NCI-H1092 (cell line): ENCODE measurements at places on chromosomes 4 and X.
A peak's percentile ranks its signal among the peaks of the same experiment; 100 is the strongest.

- no peak for DNase-seq
These were observed 3.3 kb downstream of the C4orf54 start for GRCh38 chr4:99654361-99654761.

DNA sequence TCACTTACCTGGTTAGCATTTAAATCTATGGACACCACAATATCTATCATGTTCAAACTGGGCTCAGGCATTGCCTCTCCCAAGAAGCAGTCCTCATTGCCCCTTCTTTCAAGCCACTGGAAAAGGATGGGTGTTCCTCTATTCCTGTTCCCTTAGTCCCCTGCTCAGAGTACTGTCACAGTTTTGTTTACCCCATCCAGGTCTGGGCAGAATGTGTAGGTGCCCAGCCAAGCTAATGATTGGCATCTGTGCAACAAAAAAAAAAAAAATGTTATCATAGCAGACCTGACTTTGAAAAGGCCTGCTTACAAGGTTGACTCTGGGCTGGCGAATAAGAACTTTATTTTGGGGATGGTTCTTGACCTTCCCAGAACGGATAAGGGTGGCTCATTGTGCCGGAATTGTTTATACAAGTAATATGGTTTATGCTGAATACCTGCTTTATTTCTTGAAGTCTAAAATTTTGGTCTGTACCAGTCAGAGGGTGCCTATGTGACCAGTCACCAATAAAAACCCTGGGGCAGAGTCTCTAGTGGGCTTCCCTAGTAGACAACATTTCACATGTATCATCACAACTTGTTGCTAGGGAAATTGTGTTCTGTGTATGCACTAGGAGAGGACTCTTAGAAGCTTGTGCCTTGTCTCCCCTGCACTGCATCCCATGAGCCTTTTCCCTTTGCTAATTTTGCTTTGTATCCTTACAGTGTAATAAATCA, 47.9 kb downstream of the JADE3 start:
- DNase-seq, result no peak

DNA sequence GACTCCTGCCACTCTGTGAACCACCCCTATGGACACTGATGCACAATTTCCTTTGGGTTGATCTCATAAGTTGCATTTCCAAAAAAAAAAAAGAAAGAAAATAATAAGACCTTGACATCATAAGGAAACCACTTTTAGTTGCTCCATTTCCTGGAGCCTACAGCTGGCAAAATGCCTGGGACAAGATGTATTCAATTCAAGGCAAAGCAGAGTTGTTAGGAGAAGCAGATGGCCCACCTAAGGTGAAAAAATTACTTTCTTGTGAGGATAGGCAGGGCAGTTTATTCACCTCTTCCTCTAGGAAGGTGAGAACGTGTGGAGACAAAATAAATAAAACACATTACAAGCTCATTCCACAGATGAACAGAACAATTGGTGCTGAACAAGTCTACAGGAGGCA, 14.1 kb upstream of the SCRG1 start:
- DNase-seq, result no peak

DNA sequence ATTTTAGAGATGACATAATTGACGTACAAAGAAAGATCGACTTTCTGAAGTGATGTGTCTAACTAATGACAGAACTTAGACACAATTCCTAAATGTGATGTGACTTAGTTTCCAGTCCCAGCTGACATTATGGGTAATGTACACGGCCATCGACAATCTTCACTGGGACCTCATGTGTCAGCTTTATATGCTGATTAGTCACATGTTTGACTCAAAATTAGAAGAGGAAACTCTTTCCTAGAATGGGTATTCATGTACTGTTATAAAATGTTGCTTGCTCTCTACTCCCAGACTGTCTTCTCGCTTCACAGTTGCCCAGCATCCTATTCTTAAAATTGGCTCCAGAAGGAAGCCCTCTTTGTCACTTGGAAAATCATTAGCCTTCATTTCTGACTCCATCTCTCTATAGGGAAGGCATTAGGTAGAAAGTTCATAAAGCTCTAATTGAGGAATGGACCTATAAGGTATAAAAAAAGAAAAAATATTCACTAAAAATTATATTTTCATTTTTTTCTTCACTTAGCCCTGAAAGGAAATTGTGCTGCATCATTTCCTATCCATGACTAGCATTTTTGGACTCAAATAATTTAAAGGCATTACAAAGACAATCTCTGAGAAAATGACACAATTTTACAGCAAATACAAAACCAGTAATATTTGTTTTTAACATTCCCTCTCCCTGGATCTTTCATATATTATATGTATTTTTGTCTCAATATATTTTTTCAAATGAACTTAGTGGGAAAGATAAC, 554.6 kb downstream of the INPP4B start:
- DNase-seq, result no peak

DNA sequence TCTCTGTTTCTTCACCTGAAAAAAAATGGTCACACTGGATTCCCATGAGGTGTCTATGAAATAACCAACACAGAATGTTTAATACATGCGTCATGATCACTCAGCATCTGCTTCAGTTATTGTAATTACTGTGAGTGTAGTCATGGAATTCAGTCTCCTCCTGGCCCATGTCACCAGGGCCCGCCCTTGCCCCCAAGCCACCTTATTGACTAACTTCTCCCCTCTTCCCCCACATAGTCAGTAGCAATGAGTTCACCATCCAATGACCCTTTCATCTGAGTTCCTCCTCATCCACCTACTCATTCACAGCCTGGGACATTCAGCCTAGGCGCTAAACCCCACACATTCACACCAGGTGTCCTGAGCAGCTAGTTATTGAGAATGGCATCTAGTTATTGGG, 15.6 kb downstream of the PNMA6F start:
- no peak for DNase-seq

DNA sequence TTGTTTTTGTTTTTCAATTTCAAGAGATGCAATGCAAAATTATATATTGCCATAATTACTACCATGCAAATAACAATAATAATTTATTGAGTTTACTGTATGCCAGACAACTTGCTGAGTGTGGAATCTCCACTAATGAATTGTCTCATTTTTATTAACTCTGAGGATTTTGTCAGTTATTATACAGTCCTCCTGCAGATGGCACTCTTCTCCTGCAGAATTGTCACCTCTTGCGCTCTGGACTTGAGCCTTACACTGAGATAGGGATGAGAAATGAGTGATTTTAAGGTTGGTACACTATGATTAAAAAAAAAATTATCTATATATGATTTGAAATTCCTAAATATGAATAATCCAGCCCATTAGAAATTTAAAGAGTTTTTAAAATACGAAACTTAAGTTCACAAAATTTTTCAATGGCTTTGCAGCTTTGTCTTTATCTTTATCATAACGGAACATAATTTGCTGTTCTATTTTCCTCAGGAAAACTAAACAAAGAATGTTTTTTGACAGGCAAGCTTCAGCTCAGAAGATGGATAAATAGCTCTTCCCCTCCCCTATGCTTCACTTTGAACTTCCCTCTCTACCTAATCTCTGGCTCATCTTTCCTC, 12.7 kb upstream of the PAQR3 start:
- peak; percentile 20 for DNase-seq

DNA sequence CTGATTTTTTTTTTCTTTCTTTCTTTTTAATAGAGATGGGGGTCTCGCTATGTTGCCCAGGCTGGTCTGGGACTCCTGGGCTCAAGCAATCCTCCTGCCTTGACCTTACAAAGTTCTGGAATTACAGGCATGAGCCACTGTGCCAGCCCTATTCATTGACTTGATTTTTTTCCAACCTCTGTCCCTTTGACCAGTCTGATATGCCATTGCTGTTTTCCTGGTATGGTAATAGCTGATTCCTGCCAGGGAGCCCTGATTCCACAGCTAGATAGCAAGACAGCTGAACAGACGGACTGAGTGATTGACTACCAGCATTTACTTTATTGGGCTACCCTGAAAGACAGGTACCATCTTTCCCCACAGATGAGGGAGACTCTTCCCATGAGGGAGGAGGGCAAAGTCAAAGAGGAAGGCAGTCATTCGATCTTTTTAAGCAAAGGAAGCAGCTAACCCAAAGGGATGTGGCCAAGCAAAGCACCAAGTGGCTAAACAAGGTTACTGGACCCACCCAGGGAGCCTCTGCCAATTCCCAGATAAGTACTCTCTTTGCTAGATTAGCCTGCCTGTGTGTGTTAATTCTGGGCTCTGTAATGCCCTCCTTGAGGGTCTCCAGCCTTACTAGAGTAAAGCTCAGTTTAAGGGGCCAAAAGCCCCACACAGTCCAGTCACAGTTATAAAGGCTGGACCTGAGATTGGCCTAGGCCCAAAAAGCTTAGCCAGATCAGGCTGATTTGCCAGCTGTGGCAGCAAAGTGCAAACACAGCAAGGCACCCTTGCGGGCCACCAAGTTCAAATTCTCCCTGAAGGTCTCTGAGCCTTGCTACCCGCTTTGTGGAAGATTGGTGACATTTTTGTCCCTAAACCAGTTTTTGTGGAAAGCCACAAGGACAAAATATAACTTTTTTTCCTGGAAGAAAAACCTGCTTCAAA, 192.4 kb upstream of the GPC4 start:
- DNase-seq, result no peak

GRCh38 chr4:89000844-89001360, 56.1 kb downstream of the FAM13A start:
- DNase-seq, result peak; percentile 97

DNA sequence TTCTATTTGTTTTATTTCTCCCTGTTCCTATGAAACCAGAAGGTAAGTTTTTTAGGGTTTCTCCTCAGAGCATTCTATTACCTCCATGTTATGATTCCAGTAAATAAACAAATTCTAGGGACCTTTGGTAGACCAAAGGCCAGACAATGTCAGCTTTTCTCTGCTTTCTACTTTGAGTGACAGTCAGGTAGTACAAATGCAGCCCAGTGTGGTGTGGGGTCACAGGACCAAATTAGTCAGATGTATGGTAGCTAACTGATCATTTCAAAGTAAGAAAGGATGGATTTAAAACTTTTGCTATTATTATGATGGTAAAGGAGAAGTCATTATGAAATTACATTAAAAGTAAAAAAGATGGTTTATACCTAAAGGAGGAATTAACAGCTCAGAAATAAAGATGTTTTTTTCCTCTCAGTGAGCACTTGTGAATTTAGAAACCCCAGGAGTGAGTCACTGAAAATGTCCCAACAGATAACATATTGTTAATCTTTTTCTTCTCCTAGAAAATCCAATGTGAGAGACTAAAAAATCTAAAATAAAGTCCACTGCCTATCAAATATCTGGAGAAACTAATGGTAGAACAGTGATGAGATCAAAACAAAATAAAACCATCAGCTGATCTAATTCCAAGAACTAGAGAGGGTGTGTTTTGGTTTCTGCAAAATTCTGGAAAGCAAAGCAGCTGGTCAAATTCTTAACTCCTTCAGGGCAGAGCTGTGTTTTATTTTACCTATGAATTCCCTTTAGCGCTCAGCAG, 16.6 kb upstream of the KLHL2 start:
- DNase-seq, result no peak

- DNase-seq, result no peak
These were observed 8.8 kb downstream of the MID1 start for GRCh38 chrX:10611441-10612090.
